ENCODE measurements at places on chromosomes 5 and 9.

GRCh38 chr5:95731571-95732554 is 727 bp downstream of the RHOBTB3 start:
- no peak for DNase-seq

- peak; percentile 80 for DNase-seq
These were observed 33.5 kb downstream of the ANXA6 start for GRCh38 chr5:151123897-151124751.

GRCh38 chr9:69207503-69207902 is 33.4 kb downstream of the TJP2 start:
- no peak for DNase-seq

GRCh38 chr5:90022002-90022710 is 387.4 kb downstream of the CETN3 start:
- no peak for DNase-seq

- DNase-seq: no peak
These were observed 33.1 kb downstream of the FYB1 start for GRCh38 chr5:39186289-39186688.

GRCh38 chr5:2894736-2895135 is 143.3 kb upstream of the IRX2 start:
- DNase-seq: no peak

DNA sequence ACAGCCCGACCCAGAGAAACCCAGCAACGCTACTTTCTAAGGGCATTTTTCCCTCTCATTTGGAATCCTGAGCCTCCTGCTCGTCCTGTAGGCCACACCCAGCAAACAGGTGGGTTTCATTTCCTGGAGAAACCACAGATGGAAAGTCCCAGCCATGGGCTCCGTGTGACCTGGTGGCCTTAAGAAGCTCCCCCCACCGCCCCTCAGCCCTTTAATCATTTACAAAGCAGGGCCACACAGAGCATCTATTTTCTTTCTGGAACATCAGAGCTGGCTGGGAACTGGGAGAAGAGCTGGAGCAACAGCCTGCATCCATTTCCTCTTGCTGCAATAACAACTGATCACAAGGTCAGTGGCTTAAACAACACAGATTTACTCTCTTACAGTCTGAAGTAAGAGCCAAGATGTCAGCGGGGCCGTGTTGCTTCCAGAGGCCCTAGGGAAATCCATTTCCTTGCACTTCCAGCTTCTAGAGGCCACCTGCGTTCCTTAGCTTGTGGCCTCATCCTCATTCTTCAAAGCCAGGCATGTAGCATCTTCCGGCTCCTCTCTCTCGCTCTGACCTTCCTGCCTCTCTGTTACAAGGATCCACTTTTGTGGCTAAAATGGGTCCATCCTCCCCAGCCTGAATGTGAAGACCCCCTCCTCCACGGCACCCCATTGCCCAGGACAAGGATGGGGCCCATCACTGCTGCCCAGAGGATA is 40.5 kb downstream of the C9orf50 start:
- peak; percentile 58 for DNase-seq

DNA sequence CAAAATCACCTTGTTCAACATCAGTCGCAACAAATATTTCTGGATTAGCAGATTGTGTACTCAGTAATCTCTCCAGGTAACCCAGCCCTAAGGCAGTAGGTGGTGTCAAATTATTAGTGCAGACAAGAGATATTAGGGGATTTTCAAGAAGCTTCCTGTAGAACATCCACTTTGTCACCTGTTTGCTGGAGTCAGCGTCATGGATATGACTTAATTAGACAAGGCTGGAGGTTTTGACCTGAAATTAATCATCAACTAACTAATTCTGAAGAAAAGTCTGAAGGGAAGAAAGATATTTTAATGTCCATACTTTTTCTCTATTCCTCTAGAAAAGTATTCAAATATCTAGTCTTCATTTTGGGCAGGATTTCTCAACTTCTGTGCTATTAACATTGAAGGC is 91.4 kb upstream of the CCDC112 start:
- DNase-seq: no peak

DNA sequence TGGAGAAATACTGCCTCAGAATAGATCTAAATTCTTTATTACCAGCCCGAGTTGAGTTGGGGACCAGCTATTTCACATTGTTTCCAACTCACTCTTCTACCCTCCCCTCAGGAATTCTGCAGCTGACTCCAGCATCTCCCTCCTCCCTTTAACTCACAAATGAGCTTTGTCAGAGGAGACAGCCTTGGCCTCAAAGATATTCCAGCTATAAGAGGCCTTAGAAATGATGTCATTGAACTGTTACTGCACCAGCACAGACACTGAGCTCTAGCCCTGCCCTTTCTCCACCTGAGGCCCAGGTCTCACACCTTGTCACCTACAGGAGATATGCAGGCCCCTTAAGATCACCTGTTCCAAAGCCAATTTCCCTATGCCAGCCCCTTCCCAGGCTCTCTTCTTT is 78.4 kb upstream of the ATP10B start:
- no peak for DNase-seq

GRCh38 chr9:89640361-89640760 is 35.5 kb downstream of the GADD45G start:
- DNase-seq: no peak

GRCh38 chr5:75891736-75892135 is 174.5 kb upstream of the POC5 start:
- DNase-seq: no peak

DNA sequence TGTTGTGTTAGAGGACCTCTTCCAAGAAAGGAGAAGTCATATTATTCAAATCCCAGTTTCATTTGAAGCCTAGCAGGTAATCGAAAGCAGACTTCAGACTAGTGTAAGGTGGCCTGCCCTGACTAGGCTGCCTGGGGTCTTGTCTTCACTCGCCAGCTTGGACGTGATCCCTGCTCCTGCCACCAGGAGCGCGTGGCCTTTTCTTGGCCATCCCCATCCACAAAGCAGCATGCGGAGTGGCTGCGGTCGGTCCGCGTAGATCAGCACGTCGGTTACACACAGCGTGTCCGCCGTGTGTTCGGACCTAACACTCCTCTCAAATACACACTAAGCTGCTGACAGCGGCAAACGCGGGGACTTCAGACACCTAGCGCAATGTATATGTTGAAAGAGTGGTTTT is 37.3 kb downstream of the CFAP77 start:
- DNase-seq: no peak
